ENCODE measurements at places on chromosomes 12 and 14.

- peak; percentile 34 for DNase-seq
Measured at GRCh38 chr12:20434996-20435395, 66.7 kb downstream of the PDE3A start.

GRCh38 chr12:89477633-89478279 is 46.8 kb downstream of the GALNT4 start:
- no peak for DNase-seq

DNA sequence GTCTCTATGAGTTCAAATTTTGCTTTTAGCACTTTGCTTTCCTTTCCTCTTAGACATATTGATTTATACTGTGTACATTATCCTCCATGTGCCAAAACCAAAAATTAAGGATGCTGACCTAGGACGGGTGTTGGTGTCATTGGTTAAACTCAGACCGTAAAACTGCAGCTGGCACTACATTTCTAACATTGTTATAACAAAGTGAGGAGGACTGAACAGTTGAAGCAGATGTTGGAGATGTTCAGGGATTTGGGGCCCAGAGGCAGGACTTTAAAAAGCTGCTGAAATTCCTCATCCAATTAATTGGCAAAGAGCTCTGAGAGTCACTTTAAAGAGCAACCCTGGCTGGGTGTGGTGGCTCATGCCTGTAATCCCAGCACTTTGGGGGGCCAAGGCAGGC is 72.4 kb downstream of the TMTC1 start:
- DNase-seq = no peak

DNA sequence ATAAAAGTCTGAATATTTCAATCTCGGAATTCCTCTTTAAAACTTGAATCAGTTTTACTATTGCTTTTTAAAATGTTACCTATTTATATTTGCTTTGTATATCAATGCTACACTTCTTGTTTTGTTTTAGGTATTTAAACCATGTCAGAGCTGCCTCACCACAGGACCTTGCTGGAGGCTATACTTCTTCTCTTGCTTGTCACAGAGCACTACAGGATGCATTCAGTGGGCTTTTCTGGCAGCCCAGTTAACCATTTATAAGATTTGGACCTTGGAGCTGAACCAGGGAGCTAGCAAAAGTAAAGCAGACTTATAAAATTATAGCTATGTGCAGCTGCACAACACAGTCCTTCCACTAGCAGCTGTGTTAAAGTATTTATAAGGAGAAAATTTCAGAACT is 12.8 kb downstream of the TRMT5 start:
- DNase-seq = no peak

DNA sequence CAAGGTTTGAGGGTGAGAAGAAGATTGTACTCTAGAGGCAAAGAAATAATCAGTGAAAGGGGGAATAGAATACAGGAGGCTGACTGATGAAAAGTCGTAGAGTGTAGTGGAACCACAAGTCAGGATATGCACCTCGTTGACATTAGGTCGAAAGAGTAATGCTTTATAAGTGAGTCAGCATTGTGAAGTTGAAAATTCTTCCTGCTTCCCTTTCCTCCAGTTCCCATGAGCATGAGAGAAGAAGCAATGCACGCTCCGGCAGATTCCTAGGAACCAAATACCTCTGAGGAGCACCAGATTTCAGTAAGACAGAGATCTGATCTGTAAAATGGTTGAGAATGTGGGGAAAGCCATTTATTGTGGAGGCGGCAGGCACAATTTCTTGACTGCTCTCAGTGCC is 16.5 kb downstream of the CCER1 start:
- DNase-seq = peak; percentile 78

- no peak for DNase-seq
Measured at GRCh38 chr14:92035890-92036289, 4.0 kb downstream of the TRIP11 start.

DNA sequence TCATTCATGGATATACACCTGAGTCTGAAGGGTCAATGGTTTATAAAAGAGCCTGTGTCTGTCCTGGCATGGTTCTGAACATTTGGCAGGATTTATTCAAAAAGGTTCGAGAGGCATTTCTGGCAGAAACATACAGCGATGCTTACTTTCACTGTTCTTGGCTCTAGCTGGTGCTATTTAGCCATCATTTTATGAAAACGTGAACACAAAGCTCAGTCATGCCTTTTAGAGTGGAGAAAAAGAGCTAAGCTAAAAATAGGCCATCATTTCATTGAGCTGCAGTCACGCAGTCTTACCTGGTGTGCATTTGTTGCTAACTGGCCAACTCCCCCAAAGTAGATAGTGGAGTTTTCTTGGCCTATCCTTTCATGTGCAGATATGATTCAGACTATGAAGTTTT is 1209.5 kb downstream of the SLC16A7 start:
- DNase-seq = no peak

DNA sequence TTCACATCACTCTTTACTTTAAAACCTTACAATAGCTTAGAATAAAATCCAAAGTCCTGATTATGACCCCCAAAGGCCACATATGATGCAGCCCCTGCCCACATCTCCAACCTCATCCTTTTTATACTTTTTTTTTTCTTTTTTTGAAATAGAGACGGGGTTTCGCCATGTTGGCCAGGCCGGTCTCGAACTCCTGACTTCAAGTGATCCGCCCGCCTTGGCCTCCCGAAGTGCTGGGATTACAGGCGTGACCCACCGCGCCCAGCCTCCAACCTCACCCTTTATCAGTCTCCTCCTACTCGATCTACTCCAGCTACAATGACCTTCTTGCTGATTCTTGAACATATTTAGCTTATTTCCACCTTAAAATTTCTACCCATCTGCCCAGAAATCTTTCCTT is 1.2 kb upstream of the MAPKAPK5 start:
- no peak for DNase-seq

DNA sequence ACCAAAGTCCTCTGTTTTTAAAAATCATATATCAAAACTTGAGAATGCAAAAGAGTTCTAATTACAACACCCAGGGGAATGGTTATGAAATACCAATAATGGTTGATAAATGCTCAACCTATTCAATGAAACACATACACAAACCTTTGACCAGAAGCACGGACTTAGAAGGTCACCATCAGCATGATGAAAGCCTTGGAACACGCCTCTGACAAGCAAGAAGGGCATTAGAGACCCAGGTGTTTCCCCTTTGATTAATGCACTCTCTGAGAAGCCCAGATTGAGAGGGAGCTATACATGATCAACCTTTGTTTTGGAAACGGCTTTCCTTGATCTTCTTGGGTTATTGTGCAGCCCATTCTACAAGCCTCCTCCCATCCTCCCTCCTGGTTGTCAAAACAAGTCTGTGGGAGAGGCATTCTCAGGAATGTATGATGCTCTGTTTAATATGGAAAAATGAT is 69.0 kb downstream of the ZFP36L1 start:
- no peak for DNase-seq

GRCh38 chr12:95774311-95775045 is 16.1 kb downstream of the NTN4 start:
- DNase-seq = peak; percentile 30

DNA sequence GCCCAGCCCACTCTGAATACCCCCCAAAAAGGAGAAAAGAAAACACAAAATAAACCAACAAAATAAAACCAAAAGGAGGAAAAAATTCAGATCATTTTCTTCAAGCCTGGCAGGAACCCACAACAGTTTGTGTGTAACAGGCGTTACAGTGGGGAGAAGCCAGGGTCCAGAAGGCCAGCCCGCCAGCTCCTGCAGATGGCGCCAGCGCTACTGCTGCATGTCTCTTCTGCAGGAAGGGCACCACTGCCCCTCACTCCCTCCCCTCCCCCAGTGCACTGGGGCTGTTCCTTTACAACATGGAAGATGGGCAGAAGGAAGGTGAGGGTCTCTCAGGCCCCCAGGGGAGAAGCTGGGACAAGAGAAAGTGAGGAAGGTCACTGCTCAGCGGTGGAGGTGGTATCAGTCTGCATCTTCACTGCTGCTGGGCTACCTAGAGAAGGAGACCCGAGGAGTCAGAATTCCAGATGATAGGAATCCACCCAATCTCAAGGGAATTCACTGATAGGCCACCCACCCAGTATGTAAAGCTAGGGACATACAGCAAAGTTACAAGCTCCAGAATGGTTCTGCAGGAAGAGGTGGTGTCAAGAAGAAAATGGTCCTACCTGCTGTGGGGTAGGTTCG is 2.3 kb upstream of the NOP2 start:
- peak; percentile 25 for DNase-seq

- no peak for DNase-seq
Measured at GRCh38 chr12:90030726-90031125, 322.1 kb upstream of the ATP2B1 start.

DNA sequence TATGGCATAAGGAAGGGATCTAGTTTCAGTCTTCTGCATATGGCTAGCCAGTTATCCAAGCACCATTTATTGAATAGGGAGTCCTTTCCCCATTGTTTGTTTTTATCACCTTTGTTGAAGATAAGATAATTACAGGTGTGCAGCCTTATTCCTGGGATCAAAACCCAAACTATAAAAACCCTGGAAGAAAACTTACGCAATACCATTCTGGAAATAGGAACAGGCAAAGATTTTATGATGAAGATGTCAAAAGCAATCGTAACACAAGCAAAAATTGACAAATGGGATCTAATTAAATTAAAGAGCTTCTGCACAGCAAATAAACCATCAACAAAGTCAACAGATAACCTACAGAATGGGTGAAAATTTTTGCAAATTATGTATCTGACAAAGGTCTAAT is 128.5 kb upstream of the DCN start:
- DNase-seq = no peak

GRCh38 chr14:68089146-68089731 is 269.7 kb downstream of the RAD51B start:
- peak; percentile 56 for DNase-seq

- DNase-seq = no peak
Measured at GRCh38 chr14:23582906-23583760, 4.5 kb upstream of the JPH4 start.

- DNase-seq = peak; percentile 55
Measured at GRCh38 chr12:105706321-105706972, 376.0 kb downstream of the C12orf75 start.

DNA sequence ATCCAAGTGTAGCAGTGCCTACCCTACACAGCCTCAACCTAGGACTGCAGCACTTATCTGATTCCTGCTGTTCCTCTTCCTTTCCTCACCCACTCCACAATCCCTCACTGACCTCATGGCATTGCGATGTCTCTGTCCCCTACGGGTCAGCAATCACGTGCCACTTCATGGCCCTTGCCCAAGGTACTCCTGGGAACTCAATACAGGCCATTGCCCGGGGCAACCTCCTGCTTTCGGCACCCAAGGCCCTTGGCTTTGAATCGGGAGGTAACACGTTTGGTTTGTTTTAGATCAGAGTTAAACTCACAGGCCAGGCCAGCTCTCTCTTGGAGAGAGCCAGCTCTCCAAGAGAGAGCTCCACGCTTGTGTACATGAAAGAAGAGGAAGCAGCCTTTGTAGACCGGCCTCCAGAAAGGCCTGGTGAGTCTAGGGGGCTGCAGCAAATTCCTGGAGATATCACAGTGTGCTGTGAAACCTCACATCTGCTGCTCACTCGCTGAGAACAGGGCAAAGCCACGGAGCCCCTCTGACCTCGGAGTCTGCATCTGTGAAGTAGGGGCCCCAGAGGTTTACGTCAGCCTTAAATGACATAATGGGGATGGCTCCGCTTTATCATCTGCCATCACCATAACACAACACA is 12.2 kb downstream of the CLMN start:
- no peak for DNase-seq

GRCh38 chr12:73678335-73678734 is 859.3 kb upstream of the ATXN7L3B start:
- no peak for DNase-seq

DNA sequence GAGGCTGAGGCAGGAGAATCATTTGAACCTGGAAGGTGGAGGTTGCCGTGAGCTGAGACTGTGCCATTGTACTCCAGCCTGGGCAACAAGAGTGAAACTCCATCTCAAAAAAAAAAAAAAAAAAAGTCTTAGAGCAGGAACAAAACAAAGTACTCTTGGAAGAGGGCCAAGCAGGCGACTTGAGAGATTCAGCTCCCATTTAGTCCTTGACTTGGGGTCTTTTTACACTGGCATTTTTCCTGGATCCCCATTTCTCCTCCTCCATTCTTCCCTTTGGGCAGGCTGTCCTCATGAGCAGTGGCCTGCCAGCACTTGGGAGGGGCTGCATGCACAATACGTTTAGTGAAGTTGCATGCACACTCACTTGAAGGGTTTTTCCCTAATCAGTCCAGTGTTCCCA is 72.9 kb downstream of the C14orf132 start:
- no peak for DNase-seq

DNA sequence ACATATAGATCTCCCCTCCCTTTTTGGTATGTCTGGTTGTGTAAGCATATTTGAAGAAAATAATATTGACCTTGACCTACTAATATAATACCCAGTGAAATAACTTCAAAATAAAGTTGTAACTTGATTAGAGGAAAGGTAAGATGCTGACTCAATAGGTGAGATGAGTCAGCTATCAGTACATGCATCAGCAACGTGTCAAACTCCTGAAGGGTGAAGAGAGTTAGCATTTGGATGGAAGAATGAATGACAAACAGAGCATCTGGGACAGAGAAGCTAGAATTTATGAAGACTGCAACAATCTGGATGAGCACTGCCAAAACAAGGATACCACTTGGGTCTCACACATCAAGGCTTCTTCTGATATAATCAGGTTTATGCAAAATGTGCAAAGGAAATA is 74.9 kb downstream of the PPP2R5E start:
- DNase-seq = no peak

DNA sequence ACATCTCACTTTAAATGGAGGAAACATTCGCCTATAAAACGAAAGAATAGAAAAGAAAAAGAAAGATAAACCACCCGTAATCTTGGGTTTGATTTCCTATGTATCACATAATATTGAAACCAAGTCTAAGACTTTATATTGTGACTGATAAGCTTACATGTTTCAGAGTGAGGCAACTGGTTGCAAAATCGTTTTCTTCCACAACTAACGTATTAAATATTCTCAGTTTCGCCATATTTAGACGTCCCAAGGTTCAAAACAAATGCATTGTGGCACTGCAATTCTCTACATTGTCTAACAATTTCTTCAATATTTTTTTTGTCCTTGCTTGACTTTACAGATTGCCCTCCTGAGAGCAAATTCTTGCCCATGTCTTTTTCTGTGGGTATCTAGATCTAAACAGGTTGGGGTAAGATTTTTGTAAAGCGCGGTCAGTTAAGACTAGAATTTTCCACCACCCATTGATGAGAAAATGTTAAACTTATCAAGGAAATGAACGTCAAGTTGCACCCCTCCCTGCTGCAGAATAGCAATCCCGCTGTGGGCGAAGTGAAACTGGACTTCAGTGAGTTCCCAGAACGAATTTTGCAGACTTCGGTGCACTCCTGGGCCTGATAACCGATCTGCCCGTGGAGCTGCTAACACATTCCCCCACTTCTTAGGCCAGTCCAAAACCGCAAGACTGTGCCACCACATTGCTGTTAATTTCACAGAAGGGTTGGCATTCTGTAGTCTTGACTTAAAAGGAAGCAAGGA is 2.7 kb downstream of the TBX3 start:
- DNase-seq = peak; percentile 45

- DNase-seq = no peak
Measured at GRCh38 chr14:57060276-57060955, 208.3 kb downstream of the EXOC5 start.

GRCh38 chr14:66514213-66514612 is 6.3 kb downstream of the GPHN start:
- DNase-seq = no peak

- peak; percentile 41 for DNase-seq
Measured at GRCh38 chr12:90905691-90906370, 49.1 kb downstream of the CCER1 start.

Measured in fibroblast of upper back skin (primary cell).